ENCODE measurements at places on chromosomes 11 and 22.

GRCh38 chr11:67266449-67267187 is at the start of gene GRK2:
TSS of gene GRK2 (plus strand) at chr11:67266473. CDS start at chr11:67266700, 227 bp downstream.
- DNase-seq = no peak

DNA sequence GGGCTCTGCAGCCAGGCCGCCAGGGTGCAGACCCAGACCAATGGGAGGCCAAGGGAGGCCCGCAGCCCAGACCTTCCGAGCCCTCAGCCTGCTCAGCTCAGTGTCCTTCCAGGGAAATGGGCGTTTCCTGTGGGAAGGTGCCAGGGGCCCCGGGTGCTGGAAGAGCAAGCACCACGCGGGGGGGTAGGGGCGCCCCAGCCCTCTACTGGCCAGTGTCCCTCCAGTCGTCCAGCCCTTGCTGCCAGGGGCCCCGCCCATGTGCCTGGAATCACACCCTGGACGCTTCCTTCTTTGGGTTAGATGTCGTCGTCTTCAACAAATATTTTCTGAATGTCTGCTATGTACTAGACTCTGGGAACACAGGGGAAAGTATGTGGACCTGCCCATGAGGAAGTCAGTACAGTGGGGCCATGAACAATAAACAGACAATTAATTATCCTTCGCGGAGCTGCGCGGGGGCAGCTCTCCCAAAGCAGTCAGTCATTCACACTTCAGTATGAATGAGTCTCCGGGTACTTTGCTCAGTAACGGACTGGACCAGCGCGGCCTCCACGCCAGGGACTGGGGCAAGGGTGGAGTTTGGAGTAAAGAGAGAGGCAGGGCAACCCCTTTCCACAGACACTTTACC is 60.2 kb downstream of the CDKN1C start:
- no peak for DNase-seq

- DNase-seq = no peak
Observed at GRCh38 chr22:38038426-38038825, 18.8 kb upstream of the PICK1 start.

DNA sequence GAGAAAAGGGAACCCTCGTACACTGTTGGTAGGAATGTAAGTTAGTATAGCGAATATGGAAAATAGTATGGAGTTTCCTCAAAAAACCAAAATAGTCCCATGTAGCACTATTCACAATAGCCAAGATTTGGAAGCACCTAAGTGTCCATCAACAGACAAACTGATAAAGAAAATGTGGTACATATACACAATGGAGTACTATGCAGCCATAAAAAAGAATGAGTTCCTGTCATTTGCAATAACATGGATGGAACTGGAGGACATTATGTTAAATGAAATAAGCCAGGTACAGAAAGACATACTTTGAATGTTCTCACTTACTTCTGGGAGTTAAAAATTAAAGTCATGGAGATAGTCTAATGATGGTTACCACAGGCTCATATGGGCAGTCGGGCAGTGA is 64.0 kb upstream of the RAB1B start:
- no peak for DNase-seq

GRCh38 chr11:109527496-109527895 is 105.5 kb downstream of the C11orf87 start:
- DNase-seq = no peak

GRCh38 chr11:110762590-110762989 is 50.4 kb upstream of the ARHGAP20 start:
- no peak for DNase-seq

DNA sequence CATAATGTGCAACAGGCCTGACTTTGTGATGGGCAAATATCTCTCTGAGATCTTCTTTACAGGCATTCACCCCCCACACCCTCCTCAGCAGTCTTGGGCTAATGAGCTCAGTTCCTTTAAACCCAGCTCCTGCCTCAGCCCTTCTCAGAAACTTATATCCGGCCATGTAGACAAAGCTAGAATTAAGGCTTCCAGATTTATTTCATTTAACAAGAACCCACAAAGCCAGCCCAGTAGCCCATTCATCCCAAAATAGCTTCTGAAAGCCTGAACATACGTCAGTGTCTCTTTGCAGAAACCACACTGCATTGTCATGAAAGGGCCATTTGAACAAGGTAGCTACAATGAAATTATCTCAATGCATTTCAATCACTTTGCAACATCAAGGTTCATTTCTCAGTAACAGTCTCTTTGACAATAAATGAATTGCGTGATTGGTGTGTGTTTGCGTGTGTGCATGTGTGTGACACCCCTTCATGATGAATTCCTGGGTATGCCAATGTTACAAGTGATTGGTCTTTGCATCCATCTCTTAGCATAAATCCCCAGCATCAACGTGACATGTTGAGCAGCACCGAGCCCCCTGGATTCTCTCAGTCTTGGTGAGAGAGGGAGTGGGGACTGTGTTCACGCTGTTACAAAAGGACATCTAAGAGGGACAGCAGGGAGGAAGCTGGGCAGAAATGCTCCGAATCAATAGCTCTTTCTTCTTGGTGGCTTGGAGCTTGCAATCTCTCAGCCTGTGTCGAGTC is 299.6 kb downstream of the KIRREL3 start:
- DNase-seq = no peak

- no peak for DNase-seq
Observed at GRCh38 chr11:82858133-82858532, 42.1 kb downstream of the PRCP start.

GRCh38 chr11:116648247-116649174 is 124.3 kb downstream of the BUD13 start:
- DNase-seq = no peak

- no peak for DNase-seq
Observed at GRCh38 chr11:112113539-112114457, 27.1 kb downstream of the SDHD start.

DNA sequence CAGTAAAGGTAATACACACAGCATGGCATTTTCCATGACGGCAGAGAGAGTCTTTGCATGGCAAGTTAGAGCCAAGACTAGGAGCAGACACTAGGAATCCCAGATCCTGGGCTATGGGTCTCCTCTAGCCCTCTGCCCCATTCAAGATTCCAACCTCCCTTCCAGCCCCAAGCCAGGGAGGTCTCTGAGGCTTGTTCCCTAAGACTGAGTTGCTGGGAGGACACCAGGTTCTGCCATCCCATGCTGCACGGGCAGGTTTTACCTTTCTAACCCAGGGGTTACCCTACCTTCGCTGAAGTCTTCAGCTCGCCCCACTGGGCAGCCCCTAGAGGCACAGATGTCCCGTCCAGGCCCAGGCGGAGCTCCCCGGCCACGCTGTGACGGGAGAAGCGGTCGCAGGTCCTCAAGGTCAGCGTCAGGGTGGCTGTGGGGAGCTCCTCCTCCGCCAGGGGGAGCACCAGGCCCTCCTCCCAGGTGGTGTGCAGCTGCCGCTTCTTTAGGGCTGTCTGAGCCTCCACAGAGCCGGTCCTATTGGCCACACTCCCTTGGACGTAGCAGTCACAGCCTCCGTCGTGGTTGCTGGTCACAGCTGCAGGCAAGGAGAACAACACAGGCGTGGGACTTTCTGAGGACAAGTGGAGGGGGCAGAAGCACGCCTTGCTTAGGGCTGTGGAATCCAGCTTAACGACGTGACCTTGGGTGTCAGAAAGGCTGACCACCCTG is 33.8 kb downstream of the SYT13 start:
- DNase-seq = no peak

DNA sequence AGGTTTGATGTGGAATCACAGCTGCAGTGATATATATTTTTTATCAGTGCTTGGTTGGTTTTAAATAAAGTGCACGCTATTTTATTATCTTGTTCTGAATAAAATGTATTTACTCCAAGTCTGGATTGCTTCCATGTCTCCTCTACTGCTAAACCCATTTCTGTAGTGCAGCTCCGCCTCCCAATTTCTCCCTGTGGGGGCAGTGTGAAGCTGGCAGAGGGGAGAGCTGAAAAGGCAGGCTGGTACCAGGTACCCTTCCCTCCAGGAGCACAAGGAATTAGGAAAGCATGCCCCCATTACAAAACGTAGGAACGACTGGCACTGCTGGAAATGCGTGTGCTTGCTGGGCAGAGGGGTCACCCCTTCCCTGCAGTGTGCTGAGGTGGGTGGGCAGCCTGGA is 934 bp upstream of the TMEM132A start:
- no peak for DNase-seq

DNA sequence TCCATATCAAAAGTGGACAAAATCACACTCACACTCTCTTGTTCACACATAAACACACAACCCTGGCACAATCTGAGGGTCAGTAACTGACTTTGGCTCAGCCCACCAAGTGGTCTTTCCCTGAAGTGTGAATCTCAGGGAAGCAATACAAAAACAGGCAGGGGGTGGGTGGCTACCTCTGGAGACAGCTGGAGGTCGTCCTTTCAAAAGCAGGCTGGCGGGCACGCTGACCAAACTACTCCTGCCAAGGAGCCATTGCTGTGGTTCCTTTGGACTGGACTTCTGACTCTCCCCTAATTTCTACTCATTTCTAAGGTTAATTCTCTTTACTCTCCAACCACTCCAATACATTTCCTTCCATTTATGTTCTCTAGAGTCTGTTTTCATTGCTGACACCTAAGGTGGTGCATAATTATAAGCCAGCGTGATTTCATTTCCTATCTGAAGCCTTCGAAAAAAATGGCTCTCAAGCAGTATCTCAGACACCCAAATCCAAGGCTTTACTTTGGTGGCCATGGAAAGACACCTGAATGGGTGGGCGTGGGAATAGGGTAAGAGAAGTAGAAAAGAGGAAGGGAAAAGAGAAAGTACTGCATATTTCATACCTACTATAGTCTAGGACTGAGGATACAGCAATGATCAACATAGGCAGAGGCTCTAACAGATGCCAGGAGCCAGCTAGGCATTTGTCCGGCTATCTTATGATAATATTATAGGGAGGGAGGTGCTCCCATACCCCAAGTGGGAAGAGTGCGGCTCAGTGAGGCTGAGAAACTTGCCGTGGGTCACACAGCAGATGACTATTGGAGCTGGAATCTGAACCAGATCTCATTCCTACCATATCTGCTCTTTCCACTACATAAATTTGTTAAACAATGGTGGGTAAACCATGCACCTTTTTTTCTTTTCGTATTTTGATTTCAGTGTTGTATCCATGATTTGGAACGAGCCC is 22.0 kb downstream of the FZD4 start:
- no peak for DNase-seq

DNA sequence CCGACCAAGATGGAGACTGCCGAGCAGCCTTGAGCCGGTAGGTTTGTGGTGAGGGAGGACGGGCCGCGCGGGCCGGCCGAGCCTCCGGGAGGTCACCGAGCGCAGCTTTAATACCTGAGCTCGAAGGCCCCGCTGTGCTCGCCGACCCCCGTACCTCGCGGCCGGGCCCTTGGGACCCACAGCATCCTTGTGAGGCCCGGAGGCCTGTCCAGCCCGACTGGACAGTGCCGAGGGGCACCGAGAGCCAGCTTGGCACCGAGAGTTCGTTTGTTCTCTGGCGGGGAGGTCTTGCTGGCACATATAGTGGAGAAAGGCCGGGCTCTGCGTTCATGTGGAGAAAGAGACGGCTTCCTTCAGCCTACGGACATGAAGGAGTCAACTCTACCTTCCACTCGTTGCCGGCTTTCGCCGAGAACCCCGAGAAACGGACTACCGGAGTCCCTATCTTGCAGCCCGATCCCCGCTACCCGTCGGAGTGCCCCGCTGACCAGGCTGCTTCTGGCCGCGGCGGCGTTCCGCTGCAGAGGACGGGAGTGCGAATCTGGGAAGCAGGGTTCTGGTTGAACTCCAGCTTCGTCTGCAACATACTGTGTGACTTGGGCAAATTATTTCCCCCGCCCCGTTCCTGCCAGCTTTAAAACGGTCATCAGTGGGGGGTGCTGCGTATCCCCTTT is 349 bp downstream of the TSSC4 start:
- no peak for DNase-seq

GRCh38 chr11:7050191-7050590 is 29.9 kb downstream of the NLRP14 start:
- DNase-seq = no peak
